ENCODE measurements at places on chromosomes 1 and 21.

DNA sequence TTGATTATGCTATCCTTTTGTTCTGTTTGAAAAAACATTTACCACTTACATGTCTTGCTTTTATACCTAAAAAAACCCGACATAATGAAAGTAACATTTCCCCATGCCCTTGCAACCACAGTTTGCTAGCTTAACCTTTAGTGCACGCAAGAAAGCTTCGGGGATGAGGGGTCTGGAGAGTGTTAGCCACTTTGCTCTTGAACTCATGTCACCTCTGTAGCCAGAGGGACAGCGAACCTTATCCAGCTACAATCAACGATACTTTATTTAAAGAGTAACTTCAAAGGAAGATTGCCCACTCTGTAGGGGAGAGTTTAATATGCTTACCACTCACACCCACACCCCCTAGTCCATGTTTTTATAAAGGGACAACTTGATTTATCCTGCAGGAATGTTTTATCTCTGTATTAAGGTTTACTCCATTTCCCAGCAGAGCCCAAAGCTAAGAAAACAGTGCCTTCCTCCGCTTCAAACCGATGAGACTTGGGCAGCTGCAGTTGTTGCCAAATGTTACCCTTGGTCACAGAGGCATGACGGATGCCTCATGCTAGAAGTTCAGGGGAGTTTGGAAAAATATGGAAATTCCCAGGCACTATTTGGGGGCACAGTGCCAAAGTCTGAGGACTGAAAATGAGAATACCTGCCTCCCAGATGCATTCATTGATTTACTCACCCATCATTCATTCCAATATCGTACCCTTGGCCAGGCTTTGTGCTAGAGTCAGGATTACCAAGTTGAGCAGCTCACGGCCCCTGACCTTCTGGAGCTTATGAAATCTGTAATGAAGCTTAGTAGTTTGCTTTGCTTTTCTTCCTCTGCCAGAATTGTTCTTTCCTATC, 61.4 kb upstream of the VCAM1 start:
- DNase-seq = no peak

DNA sequence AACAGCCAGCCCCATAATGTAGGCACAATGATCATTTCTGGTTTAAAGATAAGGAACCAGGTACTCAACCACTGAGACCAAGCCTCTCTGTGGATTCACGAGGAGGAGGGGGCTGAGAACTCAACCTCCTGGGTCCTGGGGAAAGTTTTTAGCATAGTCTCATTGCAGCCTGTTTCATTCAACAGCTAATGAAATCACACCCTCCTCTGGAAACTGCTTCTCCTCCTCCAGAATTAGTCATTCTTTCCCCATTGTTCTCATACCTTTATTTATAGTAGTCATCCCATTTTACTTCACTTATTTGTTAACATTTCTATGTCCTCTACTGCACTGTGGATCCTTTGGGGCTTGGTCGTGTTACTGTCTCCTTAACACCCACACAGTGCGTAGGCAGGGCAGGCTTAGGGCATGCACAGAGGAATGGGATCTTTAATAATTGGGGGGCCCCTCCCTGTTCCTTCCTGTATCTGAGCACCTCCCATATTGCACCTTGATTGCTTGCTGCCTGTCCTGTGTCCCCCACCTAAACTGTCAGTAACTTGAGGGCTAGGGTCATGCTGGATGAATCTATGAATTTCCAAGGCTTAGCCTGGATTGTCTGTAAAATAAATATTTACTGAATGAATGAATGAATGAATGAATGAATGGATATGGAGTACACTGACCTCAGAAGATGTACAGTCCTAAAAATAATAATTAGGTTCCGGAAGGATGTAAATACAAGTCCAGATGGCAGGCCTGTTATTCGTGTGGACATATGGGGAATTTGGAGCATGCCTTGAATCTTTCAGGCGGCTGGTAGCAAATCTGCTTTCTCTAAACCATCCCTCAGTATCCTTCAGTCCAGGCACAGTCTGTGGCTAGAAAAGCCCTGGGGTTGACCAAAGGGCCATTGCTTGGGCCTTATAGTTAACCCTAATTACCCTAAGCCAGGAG, 153.8 kb upstream of the HMGB4 start:
- DNase-seq = no peak

GRCh38 chr1:95222629-95223028, 11.4 kb upstream of the RWDD3 start:
- no peak for DNase-seq

DNA sequence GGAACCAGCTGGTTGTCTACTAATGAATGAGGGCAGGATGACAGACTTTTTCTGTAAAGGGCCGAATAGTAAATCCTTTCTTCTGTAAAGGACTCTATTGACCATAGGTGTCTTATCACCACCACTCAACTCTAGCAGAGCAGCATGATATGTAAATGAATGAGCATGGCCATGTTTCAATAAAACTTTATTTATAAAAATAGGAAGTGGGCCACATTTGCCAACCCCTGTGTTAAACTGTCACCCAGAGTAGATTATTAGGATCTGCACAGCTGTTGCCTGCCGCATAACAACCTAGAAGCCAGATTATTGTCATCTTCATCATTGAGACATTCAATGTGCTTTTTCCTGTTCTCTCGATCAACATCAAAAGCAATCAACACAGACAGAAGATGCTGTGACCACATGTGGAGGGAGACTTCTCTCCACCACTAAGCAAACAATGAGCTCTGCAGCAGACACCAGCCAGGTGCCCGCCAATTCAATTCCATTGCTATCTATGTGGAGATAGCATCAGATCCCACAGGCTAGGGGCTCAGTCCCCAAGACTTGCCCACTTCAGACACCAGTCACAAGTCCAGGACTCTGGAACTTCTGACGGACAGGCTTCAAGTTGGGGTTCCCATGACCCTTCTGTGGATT, 6.8 kb upstream of the EFHD2 start:
- DNase-seq = no peak

GRCh38 chr1:185695299-185695698, 38.9 kb upstream of the HMCN1 start:
- DNase-seq = no peak

GRCh38 chr1:236508593-236509027, 15.2 kb upstream of the LGALS8 start:
- no peak for DNase-seq

- no peak for DNase-seq
These were observed 78.8 kb downstream of the C1orf21 start for GRCh38 chr1:184465489-184466146.

GRCh38 chr1:90132306-90132705, 137.4 kb downstream of the ZNF326 start:
- DNase-seq = no peak

DNA sequence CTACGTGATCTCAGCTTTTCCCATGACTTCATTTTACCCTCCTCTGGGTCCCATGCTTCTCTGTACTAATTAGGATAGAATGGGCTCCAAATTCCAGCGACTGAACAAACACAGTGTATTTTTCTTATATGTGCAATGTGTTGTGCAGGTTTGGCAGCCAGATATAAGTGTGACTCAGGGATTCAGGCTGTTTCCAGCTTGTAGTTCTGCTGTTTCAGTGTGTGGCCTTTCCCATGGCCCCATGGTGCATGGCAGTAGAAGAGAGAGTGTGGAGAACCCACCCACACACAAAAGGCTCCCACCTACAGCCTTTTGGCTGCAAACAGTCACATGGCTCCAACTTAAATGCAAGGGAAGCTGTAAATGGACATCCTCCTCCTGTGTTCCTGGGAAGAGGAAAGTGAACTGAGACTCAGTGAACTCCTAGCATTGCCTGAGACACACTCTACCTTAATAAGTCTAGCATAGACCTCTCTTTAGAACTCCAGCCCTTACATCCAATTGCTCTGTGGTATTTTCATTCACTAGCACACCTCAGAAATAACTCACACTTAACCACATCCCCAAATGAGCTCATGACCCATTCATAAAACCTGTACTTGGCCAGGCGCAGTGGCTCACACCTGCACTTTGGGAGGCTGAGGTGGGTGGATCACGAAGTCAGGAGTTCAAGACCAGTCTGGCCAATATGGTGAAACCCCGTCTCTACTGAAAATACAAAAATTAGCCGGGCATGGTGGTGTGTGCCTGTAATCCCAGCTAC, 58.7 kb downstream of the KIAA0040 start:
- DNase-seq = no peak

DNA sequence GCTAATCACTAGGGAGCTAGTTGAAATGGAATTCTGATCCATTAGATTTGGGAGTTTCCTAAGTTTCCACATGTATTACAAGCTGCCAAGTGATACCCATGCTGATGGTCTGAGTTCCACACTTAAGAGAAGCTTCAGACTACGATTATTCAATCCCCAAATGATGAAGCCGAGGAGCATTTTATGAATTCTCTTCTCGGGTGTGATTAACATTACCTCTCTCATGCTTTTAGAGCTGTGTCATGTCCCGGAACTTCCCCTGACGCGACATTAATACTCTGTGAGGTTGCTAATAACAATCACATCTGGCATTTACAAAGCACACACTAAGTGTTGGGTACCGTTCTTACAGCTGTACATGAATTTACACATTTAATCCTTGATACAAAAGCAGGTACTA, 63.0 kb downstream of the KCNJ15 start:
- DNase-seq = no peak

GRCh38 chr1:118144684-118145083, 40.3 kb downstream of the SPAG17 start:
- DNase-seq = no peak

GRCh38 chr1:240111558-240111957, 19.9 kb downstream of the FMN2 start:
- no peak for DNase-seq

DNA sequence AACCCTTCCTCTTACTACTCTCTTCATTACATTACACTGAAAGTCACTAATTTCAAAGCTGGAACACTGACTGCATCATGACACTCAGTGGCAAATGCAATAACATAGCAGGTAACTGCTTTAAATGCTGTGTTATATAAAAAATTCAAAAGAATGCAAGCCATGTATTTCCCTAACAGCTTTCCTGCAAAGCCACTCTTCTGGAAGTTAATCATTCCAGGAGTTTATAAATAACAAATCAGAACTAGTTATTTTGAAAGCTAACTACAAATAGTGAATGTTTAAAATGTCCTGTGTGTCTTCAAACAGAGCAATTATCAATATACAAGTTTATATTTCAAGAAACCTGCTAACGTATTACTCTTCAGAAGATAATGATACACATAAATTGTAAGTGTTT, 34.5 kb downstream of the DBT start:
- DNase-seq = no peak

DNA sequence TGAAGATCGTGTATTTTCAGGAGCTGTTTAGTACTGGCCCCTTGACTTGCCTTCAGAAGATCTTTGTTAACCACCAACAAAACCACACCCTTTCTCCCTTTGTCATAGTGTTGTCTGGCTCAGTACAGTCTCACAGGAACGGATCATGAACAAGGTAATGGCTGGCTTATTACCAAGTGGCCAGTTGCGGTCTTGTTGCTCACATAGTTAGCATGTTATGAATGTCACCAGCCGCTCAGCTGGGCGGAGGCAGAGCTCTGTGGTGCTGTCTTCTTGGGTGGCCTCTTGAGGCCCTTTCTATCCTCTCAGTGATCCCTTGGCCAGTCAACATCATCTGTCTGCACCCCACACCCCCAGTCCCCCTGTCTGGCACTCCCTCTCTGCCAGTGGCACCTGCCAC, 21.4 kb downstream of the CNIH3 start:
- DNase-seq = no peak

- no peak for DNase-seq
These were observed 12.9 kb downstream of the PIGM start for GRCh38 chr1:160018900-160019299.

DNA sequence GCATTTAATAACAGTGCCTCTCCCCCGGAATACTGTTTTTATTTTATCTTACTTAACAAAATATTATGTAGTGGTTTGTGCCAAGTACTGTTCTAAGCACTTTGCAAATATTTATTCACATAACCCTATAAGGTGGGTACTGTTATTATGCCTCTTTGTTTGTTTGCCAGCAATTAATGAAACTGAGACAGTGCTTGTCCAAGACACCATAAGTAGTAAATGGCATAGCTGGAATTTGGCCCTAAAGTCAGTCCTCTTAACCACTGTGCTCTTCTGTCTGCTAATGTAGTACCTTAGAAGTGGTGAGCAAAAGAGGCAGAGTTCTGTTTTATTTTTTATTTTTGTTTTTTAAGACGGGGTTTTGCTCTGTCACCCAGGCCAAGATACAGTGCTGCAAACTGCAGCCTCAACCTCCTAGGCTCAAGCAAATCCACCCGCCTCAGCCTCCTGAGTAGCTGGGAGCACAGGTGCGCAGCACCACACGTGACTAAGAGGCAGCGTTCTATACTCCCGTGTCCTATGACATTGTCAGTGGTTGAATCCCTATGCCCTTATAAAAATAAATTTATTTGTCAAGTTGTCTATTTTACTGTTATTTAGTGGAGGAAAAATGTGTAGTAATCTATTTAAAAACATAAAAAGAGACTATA, 165.8 kb downstream of the CLEC20A start:
- DNase-seq = no peak

GRCh38 chr21:30444204-30444603, 4.1 kb downstream of the KRTAP15-1 start:
- no peak for DNase-seq

- no peak for DNase-seq
These were observed 904 bp downstream of the GJB3 start for GRCh38 chr1:34781844-34782391.

- no peak for DNase-seq
These were observed 7.2 kb downstream of the KISS1 start for GRCh38 chr1:204188959-204189639.

DNA sequence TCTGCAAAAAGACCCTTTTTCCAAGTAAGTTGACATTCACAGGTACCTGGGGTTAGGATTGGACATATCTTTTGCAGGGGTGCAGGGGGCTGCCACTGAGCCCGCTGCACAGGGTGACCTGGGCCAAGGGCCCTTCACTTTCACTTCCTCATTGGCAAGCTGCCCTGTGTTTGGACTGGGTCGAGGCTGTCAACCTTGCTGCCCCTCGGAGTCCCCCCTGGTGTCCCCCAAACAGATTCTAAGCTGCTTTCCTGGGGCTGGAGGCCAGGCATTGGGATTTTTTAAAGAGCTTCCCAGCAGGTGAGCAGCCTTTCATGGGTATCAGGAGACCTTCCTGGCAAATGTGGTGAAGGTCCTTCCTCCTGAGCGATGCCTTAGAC, 7.9 kb upstream of the UMODL1 start:
- no peak for DNase-seq

DNA sequence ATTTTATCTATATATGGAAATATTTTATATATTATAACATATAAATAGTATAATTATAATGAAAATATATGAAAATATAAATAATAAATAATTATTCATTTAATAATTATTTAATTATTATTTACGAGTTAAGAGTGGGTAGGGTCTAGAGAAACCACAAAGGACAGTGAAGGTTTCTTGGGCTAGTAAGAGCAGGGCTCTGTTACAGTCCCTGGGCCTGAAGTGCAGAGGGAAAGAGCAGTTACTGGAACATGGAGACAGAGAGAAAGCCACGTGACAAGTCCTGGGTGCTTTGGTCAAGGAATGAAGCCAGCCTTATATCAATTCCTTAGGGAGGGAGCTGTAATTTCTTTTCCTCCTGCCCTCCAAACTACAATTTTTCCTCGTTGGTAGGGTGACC, 117.2 kb upstream of the OLIG2 start:
- no peak for DNase-seq

- DNase-seq = no peak
These were observed 2.2 kb upstream of the FHAD1 start for GRCh38 chr1:15244813-15245212.
